Stomach (tissue), 19 donors: ENCODE measurements at places on chromosomes 12 and 14. TPM values are rescaled to one million over a fixed set of nuclear protein-coding genes. Genes with fewer than 3 reads are reported as not detected.

The TEX22 gene
- polyA plus RNA-seq, result not detected

The PPHLN1 gene
- polyA plus RNA-seq, result 26.3 TPM

The FZD10 gene
- 0.31 TPM for polyA plus RNA-seq

The GPRC5A gene
- polyA plus RNA-seq, result 8.4 TPM

The CIROP gene
- not detected for polyA plus RNA-seq

The OR4E2 gene
- polyA plus RNA-seq, result not detected

The FBRSL1 gene
- 13.7 TPM for polyA plus RNA-seq

The CLEC14A gene
- polyA plus RNA-seq, result 1.8 TPM

The SMARCC2 gene
- polyA plus RNA-seq, result 25.7 TPM

The ADAMTS20 gene
- polyA plus RNA-seq, result not detected

The CFAP73 gene
- 0.44 TPM for polyA plus RNA-seq

The SIX1 gene
- 0.61 TPM for polyA plus RNA-seq

The TPH2 gene
- polyA plus RNA-seq, result not detected

The SLC4A8 gene
- 1.1 TPM for polyA plus RNA-seq

The BAG5 gene
- polyA plus RNA-seq, result 10.8 TPM
